ENCODE measurements at places on chromosomes 6 and 20.

GRCh38 chr20:32321390-32321789, 36.7 kb upstream of the ASXL1 start:
- DNase-seq, result no peak

DNA sequence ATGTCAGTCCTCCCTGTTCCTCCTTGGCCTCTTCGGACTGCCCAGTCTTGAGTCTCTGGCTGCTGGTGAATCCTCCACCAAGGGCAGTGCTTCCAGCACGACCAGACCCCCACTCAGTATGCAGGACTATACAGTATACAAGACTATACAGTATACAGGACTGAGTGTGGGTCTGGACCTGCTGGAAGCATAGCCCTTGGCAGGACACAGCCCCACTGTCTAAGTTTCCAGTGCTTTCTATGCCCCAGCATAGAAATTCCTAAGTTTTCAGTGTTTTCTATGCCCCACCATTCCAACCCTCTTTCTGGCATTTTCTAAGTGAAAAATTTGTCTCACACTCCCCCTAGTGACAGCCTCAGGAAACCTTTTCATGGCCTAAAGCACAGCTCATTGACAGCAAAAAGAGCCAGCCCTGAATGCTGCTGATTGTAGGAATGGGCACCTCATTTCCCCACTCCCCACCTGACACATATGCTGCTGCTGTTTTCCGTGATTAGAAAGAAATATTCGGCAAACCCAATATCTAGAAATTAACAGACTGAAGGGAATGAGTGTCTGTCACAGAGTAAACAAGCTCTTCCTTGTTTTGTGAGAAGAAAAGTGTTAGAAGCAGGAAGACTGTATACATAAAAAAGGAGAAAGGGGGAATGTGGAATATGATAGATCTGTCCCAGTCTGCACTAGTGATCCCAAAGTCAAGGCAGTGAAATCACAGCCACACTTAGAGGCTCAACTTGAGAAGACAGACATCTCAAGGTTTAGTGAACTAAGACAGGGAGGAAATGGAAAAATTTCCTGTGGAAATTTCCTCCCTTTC, 206.9 kb downstream of the IBTK start:
- peak; percentile 61 for DNase-seq

DNA sequence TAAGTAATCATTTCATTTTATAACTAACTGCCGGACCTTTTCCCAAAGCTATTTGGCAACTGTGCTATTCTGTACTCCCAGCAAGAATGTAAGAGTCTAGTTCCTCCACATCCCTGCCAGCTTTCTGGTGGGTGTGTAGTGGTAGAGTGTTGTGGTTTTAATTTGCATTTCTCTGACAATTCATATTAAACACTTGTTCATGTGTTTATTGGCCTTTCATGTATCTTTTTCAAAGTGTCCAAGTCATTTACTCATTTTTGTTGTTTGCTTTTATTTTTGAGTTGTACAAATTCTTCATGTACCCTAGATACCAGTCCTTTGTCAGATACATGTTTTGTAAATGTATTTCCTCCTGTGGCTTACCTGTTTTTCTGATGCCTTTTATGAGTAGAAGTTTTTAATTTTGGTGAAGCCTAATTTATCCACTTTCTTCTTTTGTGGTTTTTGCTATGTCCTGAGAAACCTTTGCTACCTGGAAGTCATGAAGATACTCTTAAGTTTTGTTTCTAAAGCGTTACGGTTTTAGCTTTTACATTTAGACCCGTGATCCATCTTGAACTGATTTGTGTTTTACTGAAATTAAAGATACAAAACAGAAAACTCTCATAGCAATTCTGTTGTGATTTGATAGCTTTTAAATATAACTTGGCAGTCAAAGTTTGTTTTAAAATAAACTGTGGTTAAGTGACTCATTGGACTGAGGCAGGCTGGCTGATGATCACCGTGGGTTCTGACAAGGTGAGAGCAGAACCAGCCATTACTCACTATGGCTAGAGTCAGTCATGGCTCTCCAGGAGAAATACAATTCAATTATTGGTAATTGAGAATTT, 8.0 kb downstream of the MYLIP start:
- no peak for DNase-seq

- DNase-seq, result no peak
Observed at GRCh38 chr6:143677891-143678791, at the start of gene PHACTR2. PHACTR2 (plus strand) TSS chr6:143677965; CDS start chr6:143678164, 199 bp downstream.

DNA sequence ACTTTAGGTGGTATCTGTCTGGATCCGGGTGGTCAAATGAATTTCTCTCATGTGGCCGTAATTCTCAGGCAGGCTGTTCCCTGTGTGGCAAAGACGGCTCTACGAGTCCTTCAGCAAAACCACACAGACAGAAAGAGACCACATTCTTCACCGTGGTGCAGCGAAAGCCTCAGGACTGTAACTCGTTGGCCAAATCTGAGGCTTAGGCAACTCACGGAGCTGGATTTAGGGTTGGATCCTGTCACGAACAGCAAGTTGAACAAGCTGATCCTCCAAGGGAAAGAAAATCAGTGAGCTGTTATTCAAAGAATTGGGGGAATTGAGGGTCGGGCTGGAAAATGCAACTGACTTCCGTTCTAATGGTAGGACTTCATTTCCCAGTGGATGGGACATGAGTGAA, 167.4 kb downstream of the ZMYND8 start:
- no peak for DNase-seq

DNA sequence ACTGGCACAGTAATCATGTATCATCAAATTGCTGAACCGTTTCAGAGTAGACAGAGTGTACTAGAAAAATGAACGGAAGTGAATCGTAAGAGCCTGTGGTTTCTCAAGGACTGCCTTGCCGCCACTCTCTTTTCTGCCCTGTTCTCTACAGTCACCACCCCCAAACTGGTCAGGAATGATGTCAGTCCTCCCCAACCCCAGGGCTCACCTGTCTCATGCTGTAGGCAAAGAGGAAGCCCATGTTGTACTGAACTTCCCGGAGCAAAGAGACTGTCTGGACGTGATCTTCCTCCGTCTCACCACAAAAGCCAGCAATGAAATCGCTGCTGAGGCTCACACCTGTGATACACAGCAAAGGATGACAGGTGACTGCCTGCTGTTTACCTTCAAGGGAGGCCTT, 31.0 kb downstream of the CDK5RAP1 start:
- no peak for DNase-seq

DNA sequence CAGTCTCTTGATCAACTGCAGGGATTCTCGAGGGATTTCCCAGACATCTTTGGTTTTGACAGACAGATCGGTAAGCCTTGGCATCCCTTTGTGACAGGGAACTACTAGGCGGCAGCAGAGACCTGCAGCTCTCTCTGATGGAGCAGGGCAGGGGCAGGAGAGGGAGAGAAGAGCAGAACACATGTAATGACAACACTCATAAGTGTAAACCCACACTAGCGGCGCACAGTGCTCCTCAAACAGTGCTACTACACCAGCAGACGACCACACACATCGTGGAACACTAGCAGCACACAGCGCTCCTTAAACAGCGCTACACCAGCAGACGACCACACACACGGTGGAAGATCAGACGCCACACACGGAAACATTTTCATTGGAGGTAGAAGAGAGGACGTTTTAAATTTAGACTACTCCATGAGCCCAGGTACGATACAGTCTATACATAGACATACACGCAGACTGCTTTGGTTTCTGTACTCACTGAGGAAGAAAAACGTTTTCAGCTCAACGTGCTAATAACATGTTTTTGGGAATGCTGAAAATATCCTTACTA, 94.5 kb upstream of the TRAF3IP2 start:
- DNase-seq, result no peak

- peak; percentile 26 for DNase-seq
Observed at GRCh38 chr6:30272032-30272431, 54.7 kb upstream of the TRIM39 start.

DNA sequence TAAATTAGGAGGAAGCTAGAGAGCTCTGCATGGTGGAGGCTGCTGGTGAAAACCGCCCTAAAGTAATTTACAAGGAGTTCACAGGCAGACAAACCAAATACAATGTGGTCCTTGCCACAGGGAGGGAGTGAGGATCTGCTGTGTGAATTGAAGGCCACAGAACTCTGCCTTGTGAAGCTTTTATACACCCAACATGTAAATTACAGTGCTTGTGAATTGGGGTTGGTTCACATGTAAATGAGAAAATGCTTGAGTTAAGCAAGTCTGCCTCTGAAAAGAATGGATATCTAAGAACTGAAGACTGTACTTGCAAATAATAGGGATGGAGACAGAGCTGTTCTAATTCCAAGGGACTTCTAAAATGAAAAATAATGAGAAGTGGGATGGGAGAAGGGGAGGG, 194.2 kb downstream of the SLC35F1 start:
- no peak for DNase-seq

DNA sequence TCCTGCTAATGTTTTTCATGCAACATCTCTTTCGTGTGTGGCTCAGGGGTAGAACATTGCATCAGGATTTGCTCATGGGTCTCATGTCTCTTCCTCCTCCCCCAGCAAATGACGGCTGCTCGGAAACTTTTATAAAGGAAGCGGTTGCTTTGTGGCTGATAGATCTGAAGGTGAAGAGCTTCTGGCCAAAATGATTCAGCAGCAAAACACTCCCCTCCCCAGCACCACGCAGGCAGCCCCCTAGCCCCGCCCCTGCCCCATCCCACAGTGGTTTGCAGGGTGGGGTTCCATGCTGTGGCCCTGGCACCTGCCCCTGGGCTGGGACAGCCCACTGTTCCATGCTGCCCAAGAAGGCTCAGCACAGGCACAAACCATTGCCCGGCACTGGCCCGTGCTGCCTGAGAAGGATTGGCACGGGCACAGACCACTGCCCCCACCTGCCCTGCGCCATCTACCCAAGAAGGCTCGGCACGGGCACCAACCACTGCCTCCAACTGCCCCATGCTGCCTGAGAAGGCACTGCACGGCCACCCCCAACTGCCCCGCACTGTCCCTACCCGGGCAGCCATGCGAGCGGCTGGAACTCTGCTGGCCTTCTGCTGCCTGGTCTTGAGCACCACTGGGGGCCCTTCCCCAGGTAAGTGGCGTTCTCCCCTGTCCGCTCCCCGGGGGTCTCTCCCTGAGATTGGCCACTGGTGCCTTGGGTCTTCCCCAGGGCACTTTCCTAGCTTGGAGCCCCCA, at the start of gene CST7:
Gene CST7 (plus strand): TSS at position 331 of the 741 bp plus-strand sequence. CDS start 237 bp downstream, at position 568.
- DNase-seq, result no peak

GRCh38 chr20:2700913-2701620, 8.5 kb downstream of the EBF4 start:
- no peak for DNase-seq

DNA sequence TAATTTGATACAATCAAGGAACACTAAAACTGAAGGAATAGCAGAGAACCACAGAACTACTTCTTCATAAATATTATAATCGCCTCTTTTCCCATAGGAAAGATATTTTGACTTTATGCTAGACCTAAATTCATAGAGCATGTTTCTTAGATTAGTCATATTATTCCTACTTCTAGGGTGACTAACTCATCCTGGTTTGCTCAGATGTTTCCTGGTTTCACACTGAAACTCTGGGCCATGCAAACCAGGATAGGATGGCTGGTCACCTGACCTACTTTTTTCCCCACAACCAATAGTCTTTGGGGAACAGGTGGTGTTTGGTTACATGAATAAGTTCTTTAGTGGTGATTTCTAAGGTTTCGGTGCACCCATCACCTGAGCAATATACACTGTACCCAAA, 42.8 kb downstream of the MMS22L start:
- DNase-seq, result no peak

GRCh38 chr6:24076011-24076410, 50.0 kb upstream of the NRSN1 start:
- DNase-seq, result no peak

DNA sequence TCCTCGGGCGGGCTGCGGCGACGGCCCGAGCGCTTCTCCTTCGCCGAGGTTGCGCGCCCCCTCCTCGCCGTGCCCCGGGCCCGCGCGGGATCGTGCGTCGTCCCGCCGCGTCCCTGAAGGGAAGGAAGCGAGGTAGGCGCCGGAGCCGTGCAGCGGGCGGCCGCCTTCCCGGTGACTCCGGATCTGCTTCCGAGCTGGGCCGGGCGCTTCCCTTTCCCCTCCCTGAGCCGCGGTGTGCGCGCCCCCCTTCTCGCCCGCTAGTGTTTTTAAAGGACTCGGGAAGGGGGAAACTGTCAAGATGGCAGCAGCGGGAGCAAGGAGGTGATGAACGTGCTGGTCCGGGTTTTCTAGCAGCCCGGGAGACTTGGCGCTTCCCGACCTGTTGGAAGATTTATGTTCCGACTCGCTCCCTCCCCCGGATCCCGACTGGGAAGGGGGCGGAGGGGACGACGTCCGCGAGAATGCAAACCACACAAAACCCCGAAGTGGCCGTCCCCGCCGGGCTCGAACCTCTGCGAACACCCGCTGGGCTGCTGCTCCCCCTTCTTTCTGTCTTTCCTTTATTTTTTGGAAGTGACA, 744 bp upstream of the FOXO3 start:
- no peak for DNase-seq

GRCh38 chr6:131555992-131556391, 17.0 kb upstream of the ARG1 start:
- no peak for DNase-seq

- no peak for DNase-seq
Observed at GRCh38 chr6:151179321-151179720, 60.4 kb upstream of the AKAP12 start.

- DNase-seq, result no peak
Observed at GRCh38 chr6:15106958-15107643, 138.8 kb upstream of the JARID2 start.

- DNase-seq, result no peak
Observed at GRCh38 chr6:100617633-100618350, 153.1 kb upstream of the SIM1 start.

- DNase-seq, result no peak
Observed at GRCh38 chr6:14787250-14787649, 458.6 kb upstream of the JARID2 start.

GRCh38 chr6:92174398-92175073, 1244.8 kb downstream of the EPHA7 start:
- DNase-seq, result no peak
